ENCODE measurements at places on chromosomes 7 and 10.
A peak's percentile ranks its signal among the peaks of the same experiment; 100 is the strongest.

GRCh38 chr7:74174606-74175082 lies 488 bp downstream of the EIF4H start:
- peak; percentile 81 for DNase-seq

GRCh38 chr10:17066000-17066399 lies 63.6 kb downstream of the CUBN start:
- no peak for DNase-seq

GRCh38 chr10:119025336-119025735 lies 4.2 kb upstream of the NANOS1 start:
- DNase-seq, result no peak

DNA sequence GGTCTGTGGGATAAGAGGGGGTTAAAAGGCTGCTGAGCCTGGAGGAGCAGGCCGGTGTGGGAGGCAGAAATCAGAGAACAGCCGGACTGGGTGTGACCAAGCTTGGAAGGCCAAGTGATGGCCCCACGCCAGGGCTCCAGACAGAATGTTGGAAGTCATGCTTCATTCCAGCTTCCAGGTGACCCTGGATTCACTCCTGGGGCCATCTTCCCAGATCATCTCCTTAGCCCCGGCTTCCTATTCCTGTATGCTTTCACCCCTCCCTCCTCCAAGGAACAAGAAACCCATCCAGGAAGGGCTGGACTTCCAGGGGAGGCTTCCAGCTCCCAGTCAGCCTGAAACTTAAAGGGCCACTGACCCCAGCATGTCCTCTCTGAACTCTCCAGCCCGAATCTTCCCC lies 1.0 kb downstream of the INMT start:
- no peak for DNase-seq

DNA sequence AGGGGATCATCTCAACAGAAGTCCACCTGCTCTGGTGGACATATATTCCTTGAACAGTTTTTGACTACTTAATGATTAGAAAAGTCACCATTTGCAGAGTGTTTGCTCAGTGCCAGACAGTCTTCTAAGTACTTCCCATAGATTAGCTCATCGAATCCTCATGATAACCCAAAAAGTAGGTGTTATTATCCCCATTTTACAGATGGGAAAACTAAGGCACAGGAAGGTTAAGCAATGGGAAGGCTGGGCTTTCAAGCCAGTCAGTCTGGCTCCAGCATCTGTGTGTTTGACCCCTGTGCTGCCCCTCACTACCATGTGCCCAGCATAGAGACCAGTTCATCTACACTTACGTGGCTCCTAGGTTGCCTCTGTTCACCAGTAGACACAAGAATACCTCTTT lies 15.9 kb downstream of the CDHR3 start:
- no peak for DNase-seq

GRCh38 chr10:30775779-30776591 lies 146.4 kb upstream of the LYZL2 start:
- no peak for DNase-seq

GRCh38 chr7:45601816-45602540 lies 27.8 kb downstream of the ADCY1 start:
- peak; percentile 4 for DNase-seq

DNA sequence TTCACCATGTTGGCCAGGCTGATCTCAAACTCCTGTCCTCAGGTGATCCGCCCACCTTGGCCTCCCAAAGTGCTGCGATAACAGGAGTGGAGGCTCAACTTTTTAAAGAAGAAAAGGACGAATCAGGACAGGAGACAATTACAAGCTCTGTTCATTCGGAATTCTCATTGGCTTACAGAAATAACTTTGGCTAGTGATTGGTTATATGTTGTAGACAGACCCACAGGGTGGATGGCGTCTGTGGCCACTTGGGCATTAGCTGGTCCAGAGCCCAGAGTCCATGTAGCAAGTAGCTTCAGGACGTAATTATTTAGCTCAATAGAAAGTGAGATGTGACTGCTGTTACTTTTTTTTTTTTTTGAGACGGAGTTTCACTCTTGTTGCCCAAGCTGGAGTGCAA lies 160.5 kb upstream of the TNRC18 start:
- peak; percentile 26 for DNase-seq

DNA sequence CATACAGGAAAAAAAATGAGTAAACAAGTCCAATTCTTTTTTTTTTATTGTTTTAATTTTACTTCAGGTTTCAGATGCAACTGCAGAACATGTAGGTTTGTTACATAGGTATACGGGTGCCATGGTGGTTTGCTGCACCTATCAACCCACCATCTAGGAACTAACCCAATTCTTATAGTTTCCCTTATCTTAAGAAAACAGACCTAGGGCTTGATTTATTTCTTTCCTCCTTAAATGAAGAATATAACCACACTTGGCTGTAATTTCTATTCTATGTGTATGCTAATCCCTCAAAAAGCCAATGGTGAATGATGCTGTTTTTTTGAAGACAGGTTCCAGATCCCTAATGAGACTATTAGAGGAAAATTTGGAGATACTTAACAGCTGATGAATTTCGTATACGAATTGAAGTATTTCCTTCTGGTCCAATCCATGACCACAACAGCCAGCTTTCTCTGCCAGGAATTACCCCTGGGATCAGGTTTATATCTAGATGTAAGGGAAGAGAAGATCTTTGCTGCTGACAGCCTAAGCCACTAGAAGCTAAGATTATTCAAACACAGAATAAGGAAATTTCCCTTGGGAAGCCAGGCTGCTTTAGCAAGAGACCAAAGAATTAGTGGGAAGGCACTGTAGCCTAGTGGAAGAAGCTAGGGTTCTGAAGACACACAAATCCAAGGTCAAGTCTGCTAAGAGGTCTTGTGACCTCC lies 115.8 kb downstream of the INHBA start:
- DNase-seq, result no peak

- no peak for DNase-seq
Measured at GRCh38 chr7:118949031-118949430, 724.5 kb downstream of the ANKRD7 start.

DNA sequence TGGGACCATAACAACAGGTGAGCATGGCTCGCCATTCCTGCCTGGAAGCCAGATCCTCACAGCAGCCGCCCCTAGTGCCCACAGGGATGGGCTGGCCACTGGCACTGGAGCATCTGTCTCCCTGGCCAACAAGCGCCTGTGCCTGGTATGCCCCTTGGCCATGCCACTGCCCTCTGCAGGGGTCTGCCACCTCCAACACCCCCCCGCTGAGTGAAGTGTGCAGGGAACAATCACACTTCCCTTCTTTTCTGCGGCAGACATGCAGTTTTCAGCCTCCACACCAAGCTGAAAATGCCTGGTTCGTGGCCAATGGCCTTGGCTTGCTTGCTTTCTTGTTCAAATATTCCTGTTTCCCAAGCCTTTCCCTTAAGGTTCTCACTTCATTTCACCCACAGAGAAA lies 50.7 kb downstream of the HSPA12A start:
- no peak for DNase-seq

All from H7 (cell line).